ENCODE measurements at places on chromosomes 3 and 15. TPM values are rescaled to one million over a fixed set of nuclear protein-coding genes. Genes with fewer than 3 reads are reported as not detected.

GRCh38 chr15:28020644-28021043, 78.5 kb downstream of the OCA2 start:
- DNase-seq, result no peak

DNA sequence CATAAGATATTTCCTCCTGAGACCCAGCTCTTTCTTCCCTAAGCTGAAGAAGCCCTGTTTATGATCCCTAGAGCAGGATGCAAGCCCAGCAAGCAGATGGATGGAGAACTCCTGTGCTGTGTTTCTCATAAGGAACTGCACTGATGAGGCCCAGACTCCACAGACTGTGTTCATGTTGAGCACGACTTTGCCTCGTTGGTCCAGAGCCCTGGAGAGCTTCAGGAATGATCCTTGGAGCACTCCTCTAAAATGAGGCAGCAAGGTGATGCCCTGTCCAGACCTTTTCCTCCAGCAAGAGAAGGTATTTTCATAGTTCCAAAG, 83.8 kb downstream of the MYLK start:
- DNase-seq, result no peak

DNA sequence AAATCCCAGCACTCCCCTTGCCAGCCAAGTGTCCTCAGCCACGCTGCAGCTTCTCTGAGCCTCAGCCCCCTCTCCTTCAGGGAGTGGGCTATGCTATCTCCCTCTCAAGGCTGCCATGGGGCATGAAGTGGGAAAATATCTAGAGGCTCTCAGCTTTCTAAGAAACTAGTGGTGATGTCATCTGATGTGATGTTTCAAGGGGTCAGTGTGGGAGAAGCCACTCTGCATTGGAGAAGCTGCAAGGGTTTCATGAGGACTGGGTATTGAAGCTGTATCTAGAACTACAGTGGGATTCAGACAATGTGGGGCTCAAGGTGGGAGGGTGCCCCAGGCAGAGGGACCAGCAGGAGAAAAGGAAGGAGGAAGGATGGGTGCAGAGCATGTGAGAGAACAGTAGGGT, 210.2 kb downstream of the TLE3 start:
- DNase-seq, result no peak

- no peak for DNase-seq
Observed at GRCh38 chr3:120286465-120286864, 1.4 kb upstream of the GPR156 start.

DNA sequence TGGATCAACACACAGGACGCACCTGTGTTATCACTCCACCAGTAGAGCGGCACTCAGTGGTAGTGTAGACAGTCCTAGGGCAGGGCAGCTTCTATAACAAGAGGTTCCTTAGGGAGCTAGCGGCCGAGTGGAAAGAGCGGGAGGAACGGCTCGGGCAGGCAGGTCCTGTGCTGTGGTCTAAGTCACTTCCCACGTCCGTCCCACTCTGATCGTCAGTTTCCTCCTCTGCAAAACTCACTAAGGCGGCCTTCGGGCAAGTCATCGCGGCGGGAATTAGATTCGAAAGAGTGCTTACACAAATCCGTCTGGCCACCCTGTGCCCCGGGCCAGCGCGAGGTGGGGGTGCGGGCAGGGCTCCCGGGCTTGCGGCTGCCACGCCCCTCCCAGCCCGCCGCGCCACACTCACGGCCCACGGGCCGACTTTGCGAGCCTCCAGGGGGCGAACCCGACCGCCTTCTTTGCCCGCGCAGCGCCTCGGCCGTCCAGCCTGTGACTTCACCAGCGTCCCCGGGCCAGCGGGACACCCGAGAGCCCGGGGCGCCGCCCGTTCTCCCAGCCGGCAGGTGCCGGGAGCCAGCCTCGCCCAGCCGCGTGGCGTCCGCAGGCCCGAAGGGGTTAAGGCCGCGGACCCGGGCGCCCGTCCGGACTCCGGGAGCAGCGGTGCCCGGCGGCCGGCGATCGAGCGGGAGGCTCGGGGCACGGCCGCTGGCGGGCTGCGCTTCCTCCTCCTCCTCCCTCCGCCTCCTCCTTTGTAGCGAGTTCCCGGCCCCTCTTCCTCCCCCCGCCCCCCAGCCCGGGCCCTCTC, 416 bp upstream of the CORO2B start:
- DNase-seq, result peak; percentile 31

- no peak for DNase-seq
Observed at GRCh38 chr15:50110285-50110684, 8.7 kb downstream of the ATP8B4 start.

The LOXL1 gene
- 27.6 TPM for total RNA-seq

The FAM81A gene
- total RNA-seq, result 0.39 TPM

The CDCP1 gene
- 8.5 TPM for total RNA-seq

The CPN2 gene
- 0.10 TPM for total RNA-seq

Data from skin of body (tissue), 3 donors.